ENCODE measurements at places on chromosomes 12 and 14.

GRCh38 chr12:11868027-11868426, 202.7 kb upstream of the BCL2L14 start:
- no peak for DNase-seq

- no peak for DNase-seq
Measured at GRCh38 chr12:123396954-123397353, 13.0 kb downstream of the KMT5A start.

DNA sequence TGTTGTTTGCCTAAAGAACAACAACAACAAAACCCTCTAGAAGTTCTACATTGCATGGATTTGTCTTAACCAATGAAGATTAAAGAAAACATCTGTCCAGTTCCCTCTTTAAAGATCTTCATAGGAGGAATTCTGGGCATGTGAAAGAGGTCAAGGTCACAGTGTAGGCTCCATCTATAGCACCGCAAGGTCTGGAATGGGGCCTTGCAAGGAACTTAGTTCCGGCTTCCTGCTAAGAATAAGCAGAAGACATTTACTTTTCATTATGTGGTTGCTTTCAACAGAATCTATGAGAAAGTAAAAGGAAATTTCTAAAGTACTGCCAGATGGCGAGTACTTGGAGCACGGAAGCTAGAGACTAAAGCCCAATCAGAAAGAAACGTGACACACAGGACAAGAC, 57.2 kb upstream of the GNPNAT1 start:
- DNase-seq = no peak

- no peak for DNase-seq
Measured at GRCh38 chr14:68695856-68696255, 97.0 kb downstream of the ZFP36L1 start.

DNA sequence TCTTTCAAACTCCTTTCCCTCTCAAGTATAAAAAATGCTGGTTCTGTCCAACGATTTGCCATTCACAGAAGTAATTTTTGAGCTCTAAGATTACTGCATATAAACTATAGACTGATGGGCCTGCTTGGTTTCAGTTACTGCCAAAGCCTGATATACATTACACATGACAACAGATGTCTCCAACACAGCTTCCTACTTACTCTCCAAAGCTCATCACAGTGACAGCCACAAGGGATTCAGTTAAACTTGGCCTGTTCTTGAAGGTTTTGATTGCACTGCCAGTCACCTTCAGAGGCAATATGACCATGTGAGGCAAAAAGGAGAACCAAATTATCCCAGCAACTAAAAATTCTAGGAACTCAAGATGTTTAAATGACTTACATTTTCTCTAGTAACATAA, 30.1 kb downstream of the STXBP6 start:
- no peak for DNase-seq

DNA sequence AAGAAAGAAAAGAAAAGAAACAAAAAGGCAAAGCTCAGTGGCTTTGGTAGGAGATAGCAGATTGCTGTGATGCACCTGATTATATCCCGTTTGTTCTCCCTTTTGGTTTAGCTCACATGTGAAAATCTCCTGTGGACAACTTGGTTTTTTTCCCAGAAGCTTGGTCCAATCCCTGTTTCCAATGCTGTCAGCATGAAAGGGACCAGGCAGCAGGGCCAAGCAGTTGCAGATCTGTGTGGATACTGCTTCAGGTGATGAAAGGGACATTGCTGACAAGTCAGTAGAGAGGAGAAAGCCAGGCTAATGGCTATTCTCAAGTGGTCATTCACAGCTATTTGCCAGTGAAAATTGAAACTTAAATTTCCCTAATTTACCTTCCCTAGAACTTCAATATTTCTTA, 18.8 kb upstream of the SLCO1A2 start:
- DNase-seq = no peak

GRCh38 chr14:27845241-27845850, 921.2 kb upstream of the FOXG1 start:
- DNase-seq = no peak

GRCh38 chr12:10033783-10034545, 3.5 kb downstream of the CLEC9A start:
- no peak for DNase-seq

DNA sequence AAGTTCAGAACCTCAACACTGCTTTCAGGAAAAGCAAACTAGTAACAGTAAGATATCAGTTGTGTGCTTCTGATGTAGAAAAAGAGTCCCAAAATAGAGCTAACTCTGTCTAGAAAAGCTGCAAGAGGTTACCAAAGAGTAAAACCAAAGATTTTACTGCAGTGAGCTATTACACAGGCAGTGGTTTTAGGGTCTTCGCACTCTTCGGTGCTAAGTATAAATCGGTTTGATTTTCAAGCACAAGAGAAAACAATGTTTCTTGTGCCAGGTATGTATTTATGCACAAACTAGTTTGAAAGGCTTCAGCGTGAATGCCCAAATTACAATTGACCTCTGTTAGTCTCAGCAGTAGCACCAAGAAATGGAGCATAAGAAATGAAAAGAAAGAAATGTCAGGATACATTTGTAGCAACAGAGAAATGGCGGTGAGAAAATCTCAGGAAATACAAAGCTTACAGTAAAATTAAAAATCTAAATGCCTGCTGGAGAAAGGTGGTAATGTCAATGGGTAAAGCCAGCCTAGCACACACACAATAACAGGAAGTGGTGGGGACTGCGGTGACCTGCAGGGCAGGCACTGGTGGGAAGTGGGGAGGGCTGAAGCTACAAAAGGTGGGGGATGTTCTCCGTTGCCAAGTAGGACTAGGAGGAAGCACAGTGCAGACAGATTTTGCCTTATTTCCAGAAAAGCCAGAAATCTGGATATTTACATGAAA, 18.0 kb upstream of the DYRK2 start:
- peak; percentile 5 for DNase-seq

- no peak for DNase-seq
Measured at GRCh38 chr14:77543637-77544334, 45.2 kb upstream of the ISM2 start.

GRCh38 chr14:66242001-66242400, 244.2 kb upstream of the CCDC196 start:
- peak; percentile 16 for DNase-seq

- no peak for DNase-seq
Measured at GRCh38 chr12:17296882-17297281, 690.9 kb upstream of the LMO3 start.

GRCh38 chr14:77157740-77158139, 16.1 kb upstream of the ZDHHC22 start:
- no peak for DNase-seq

- DNase-seq = peak; percentile 36
Measured at GRCh38 chr12:89328151-89329030, 23.9 kb downstream of the DUSP6 start.

- DNase-seq = no peak
Measured at GRCh38 chr14:37593511-37594237, 1.4 kb downstream of the FOXA1 start.

DNA sequence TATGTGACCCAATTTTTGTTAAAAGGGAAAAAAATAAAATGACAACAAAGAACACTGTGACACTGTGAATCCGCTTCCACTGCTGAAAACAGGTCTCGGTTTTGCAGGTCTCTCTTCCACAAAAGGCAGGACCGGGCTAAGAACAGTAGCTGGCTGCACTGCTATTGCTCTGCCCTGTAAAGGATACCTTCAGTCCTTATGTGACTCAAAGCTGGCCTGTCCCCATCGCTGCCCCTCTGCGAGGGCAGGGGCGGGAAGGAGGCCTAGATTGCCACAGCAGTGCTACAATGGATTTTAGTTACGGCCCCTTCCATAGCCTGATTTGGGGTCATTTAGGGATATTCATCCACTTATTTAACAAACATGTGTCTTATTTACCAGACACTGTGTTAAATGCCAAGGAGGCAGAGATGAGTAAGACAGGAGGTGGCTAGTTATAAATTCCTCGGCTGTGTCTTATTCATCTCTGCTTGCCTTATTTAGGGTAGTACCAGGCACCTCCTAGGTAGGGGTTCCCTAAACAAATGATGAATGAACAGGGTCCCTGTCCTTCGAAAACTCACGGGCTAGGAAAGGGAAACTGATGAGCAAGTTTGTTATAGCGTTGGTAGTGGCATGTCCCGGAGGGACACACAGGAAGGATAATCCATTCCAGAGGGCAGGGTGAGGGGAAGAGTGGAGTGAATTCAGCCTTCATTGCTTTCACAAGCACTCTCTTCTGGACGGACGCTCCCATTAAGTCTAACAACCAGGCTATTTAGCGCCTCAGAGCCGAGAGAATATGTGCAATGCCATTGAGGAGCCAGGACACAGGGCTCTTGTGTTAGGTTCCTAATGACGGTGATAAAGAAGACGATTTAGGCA, 73.3 kb downstream of the EID3 start:
- DNase-seq = no peak

DNA sequence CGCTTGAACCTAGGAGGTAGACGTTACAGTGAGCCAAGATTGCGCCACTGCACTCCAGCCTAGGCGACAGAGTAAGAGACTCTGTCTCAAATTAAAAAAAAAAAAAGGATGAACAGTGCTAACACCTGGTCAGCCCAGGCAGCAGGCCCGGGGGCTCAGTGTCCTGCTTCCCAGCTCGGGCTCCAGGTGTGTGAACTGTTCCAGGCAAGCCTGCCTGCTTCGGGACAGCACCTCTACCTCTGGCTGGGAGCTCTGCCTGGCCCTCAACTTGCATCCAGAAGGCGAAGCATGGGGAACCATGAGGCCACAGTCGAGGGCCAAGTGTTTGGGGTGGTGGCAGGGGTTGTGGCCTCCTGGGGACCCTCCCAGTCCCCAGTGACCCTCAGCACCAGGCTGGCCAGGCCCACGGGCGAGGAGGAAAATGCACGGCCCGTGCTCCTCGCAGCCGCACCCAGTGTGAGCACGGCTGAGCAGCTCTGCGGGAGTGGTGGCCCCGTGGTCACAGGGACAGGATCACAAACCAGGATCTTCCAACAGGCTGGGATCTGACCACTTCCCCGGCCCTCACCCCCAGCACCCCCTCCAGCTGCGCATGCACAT, 15.5 kb downstream of the CDCA4 start:
- DNase-seq = no peak

DNA sequence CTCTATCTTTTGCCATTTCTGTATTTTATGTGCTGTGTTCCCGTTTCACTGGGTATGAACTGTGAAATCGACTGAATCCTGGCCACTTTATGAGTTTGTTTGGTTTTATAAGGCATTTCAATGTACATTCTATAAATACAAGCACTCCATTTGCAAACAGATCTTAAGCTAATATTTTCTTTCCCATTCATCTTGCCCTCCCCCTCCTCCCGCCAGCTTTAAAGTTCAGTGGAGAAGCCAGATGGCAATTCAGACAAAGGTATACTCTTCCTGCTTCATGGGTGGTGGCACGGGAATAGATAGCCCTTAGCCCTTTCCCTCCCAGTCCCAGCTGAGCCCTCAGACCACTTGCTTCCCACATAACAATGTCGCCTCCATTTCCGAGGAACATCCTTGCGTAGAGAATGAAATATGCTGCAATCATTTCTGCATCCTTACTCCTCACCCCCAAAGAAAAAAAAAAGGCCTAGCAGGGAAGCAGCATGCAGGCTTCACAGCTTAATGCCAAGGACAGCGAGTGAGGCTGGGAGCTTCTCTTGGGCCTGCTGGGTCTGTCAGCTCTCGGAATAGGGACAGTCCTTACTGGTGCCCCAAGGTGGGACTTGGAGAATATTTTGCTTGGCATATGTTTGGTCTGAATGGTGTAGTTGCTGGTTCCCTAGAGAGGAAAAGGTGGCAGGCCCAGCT, 52.8 kb upstream of the SRSF5 start:
- DNase-seq = no peak

DNA sequence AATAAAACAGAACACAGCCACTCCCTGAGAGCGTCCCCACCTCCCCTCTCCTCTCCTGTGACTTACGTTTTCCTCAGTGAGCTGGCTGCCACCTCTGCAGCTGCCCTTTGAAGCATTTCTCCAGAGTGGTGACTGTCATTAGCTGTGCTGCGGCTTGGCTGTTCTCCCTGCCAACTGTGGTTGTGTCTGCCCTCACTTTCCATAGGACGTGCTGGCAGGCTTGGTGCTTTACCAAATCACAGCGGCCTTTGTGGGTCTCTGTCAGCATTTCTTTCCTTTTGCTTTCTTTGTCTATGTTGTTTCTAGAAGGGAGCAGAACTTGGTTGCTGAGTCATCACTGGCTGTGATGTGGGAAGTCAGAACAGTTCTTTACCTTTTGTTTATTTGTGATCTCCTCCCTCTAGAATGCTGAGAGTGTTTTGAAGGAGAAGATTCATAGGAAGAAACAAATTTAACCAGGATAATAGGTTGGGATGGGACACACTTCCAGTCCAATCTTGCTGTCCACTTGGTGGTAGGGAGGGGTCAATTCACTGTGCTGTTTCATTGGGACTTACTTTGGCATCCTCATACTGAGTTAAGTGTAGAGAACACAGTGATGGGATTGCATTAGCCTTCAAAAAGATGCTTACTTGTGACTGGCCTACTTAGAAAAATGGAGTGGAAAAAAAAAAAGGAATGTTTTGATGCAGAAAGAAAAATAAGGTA, 88.2 kb downstream of the TMX1 start:
- no peak for DNase-seq

DNA sequence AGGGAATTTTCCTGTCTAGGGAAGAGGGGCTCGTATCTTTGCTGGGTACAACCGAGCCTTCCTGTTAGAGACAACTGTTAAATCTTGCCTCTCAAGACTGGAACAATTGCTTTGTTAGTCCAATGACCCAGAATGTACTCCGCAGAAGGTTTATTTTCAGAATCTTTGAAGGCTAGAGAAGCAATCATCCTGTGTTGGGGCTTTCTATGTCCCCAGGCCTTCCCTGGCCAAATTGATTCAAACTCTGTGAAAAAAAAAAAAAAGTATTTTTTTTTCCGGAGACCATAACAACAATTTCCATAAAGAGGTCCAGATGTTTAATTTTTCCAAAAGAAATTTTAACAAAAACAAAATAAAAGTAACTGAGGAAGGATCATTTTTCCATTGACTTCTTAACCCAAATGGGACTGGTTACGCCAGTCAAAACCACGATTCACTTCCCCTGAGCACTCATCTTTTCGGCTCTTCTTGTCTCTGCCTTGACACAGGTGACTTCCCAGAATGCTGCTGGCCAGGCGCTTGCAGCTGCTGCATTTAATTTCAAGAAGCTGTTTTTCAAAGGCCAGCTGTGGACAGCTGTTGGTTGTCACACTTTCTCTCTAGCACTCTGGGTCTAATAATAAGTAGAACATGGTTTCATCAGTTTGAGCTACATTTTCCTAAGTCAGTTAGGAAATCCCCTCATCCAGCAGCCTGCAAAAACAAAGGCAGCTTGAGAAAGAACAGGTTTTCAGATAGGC, 81.6 kb upstream of the MANSC4 start:
- DNase-seq = no peak
